Stimulated activated CD8-positive, alpha-beta memory T cell treated with anti-CD3 and anti-CD28 coated beads, Interleukin-4, amount 100 ng/mL, for 24 hours (primary cell): ENCODE measurements at places on chromosomes 3 and 15.

- no peak for DNase-seq
Measured at GRCh38 chr3:52847726-52848125, 12.9 kb upstream of the MUSTN1 start.

DNA sequence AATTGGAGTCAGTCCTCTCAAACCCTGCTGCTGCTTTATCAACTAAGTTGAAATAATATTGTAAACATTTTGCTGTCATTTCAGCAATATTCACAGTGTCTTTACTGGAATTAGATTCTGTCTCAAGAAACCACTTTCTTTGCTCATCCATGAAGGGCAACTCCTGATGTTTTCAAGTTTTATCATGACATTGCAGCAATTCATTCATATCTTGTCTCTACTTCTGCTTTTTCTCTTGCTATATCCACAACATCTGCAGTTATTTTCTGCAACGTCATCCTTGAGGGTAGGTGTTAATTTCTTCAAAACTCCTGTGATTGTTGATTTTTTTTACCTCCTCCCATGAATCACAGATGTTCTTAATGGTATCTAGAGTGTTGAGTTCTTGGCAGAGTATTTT, 181.6 kb downstream of the EPHA6 start:
- DNase-seq, result no peak

DNA sequence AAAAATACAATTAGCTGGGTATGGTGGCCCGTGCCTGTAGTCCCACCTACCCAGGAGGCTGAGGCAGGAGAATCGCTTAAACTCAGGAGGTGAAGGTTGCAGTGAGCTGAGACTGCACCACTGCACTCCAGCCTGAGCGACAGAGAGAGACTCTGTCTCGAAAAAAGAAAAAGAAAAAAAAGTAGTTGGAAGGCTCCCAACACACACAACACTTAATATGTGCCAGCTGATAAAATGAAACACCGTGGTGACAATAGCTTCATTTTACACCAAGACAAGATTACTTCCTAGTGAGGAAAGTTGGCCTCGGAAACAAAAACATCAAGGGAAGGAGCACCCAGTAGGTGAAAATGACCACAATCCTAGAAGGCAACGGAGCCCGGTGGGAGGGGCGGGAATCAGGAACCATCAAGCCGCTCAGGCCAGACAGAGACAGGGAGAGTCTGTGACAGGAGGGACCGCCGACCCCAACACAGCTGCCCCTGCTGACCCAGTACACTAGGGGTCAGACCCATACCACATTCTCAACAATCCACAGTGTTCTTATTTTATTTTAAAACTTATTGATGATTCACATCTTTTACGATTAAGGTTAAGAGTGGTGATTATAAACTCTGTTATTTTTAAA, 54.5 kb upstream of the OCA2 start:
- DNase-seq, result no peak

DNA sequence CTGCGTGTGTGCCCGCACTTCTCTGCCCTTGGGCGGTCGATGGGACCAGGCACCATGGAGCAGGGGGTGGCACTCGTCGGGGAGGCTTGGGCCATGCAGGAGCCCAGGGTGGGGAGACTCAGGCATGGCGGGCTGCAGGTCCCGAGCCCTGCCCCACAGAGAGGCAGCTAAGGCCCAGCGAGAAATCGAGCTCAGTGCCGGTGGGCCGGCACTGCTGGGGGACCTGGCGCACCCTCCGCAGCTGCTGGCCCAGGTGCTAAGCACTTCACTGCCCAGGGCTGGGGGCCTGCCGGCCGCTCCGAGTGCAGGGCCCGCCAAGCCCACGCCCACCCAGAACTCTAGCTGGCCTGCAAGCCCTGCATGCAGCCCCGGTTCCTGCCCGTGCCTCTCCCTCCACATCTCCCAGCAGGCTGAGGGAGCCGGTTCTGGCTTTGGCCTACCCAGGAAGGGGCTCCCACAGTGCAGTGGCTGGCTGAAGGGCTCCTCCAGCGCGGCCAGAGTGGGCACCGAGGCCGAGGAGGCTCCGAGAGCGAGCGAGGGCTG, 553 bp upstream of the RTP4 start:
- DNase-seq, result no peak

- no peak for DNase-seq
Measured at GRCh38 chr3:124648551-124648950, 81.7 kb upstream of the UMPS start.

DNA sequence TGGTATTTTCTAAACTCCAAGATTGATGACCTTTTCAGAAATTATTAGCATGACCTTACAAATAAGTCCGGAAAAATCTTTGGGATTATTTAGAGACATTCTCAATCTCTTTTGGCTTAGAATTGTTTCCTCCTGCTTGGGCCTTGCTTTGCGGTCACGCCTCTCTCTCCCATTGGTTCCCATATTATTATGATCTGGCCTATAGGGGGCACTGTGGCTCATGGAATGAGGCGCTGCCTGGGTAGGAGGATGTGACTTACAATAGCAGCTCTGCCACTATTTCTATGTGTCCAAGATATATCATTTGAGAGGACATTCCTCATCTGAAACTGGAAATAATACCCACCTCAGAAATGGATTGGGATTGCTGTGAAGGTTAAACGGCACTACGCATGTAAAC, 464.9 kb downstream of the MFSD1 start:
- DNase-seq, result no peak
